ENCODE measurements at places on chromosomes 6 and 20.

- no peak for DNase-seq
Measured at GRCh38 chr6:123965894-123966293, 162.2 kb downstream of the NKAIN2 start.

- DNase-seq = no peak
Measured at GRCh38 chr20:35695245-35695749, 3.9 kb downstream of the NFS1 start.

GRCh38 chr6:79813854-79814709, 133.3 kb downstream of the ELOVL4 start:
- no peak for DNase-seq

- DNase-seq = no peak
Measured at GRCh38 chr20:5722927-5723326, 27.3 kb upstream of the SHLD1 start.

GRCh38 chr6:150755042-150755441, 110.5 kb upstream of the MTHFD1L start:
- DNase-seq = no peak

DNA sequence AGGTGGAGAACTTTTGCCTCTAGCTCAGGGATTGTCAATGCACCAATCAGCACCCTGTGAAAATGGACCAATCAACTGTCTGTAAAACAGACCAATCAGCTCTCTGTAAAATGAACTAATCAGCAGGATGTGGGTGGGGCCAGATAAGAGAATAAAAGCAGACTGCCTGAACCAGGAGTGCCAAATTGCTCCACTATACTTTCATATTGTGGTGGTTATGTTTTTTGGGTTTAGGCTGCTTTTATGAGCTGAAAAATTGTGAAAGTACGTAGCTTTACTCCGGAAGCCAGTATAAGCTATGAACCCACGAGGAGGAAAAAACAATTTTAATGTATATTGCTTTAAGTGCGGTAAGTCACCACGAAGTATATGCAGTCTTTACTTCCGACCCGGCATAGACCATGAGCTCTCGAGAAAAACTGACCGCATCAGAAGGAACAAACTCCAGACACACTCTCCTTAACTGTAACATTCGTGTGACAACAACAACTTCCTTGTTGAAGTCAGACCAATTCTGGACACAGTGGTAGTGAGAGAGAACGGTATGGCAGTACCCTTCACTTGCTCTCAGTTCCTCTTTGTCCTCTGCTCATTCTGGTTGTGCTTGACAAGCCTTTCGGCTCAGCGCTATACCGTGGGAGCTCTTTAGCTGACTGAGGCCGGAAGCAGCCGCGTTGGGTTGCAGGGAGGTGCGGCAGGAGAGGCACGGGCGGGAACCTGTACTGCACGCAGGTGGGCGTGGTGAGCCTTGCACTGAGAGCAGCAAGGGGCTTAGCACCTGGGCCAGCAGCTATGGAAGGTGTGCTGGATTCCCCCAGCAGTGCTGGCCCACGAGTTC, 81.9 kb upstream of the E2F3 start:
- no peak for DNase-seq

GRCh38 chr20:45406260-45407066, 1.6 kb upstream of the DBNDD2 start:
- DNase-seq = no peak

DNA sequence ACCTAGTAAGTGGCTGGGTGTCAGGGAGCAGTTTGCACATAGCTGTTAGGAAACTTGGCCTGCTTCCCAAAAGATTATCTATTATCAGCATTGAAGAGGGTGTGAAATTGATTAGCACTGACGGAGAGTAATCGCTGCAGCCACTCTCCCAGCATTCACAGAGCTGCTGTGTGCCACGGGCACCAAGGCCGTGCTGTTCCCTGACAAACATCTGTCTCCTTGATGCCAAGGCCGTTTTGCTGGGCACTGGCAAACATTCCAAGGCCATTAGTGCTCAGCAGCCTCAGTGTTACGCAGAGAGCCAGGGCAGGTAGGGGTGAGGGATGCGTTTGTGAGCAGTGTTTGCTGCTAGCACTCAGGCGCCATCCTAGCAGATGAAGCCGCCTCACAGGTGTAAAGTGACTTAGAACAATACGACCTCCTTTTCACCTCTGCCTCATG, 57.7 kb upstream of the VSTM2L start:
- DNase-seq = no peak

DNA sequence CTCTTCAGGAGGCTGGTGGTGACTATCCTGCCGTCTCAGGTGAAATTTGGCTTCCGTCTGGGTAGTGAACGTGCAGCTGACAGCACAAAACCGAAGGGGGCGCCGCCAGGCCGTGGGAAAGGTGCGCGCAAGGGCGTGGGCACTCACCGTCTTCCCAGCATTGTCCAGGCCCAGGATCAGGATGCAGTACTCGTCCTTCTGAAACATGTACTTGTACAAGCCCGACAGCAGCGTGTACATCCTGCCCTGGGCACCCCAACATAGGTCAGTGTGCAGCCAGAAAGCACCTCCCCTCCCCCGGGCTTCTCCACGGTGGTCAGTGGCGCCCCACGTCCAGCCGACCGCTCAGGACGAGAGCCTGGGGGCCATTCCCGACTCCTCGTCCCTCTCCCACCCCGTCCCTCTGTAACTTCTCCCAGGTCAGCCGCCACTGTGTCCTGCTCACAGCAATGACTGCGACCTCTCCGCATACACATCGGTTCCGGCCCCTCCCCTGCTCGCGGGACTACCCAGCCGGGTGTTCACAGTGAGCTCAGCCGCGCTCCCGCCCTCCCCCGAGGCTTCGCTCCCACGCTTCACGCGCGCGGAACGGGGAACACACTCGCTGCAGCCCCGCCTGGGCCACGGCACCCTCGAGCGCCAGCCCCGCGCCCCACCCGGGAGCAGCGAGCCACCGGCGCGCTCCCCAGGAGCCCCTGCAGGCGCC, 771 bp downstream of the ARFRP1 start:
- no peak for DNase-seq

DNA sequence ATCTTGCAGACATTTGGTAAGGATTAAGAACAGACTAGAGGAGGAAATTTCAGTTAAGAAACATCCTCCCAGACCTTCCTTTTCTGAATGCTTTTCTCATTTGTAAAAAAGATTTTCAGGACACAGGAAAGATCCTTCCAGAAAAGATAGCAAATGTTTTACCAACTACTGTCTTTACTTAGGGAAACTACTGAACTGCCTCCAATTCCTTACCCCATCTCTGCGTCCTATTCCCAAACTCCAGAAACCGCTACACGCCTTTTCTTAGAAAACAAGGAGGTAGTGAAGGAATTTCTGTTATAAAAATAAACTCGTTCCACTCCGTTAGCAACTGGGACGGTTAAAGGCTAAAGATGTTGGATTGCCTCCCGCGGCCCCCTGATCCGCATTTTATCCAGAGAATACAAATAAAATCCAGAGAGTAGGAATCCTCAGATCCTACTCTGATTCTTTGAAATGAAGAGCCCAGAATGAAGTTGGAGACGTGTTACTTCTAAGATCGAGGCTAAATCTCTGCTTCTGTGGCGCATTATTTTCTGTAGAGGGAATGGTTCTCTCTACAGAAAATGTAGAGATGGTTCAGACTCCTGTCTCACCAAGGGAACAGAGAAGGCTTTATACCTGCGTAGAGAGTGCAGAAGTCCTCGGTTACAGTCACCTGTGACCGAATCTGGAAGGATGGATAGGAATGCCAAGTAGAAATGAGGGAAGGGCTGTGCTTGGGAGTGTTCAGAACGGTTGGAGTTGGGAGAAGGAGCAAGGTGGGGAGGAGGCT, 133.0 kb downstream of the GPX5 start:
- no peak for DNase-seq
